ENCODE measurements at places on chromosomes 11 and 22.

DNA sequence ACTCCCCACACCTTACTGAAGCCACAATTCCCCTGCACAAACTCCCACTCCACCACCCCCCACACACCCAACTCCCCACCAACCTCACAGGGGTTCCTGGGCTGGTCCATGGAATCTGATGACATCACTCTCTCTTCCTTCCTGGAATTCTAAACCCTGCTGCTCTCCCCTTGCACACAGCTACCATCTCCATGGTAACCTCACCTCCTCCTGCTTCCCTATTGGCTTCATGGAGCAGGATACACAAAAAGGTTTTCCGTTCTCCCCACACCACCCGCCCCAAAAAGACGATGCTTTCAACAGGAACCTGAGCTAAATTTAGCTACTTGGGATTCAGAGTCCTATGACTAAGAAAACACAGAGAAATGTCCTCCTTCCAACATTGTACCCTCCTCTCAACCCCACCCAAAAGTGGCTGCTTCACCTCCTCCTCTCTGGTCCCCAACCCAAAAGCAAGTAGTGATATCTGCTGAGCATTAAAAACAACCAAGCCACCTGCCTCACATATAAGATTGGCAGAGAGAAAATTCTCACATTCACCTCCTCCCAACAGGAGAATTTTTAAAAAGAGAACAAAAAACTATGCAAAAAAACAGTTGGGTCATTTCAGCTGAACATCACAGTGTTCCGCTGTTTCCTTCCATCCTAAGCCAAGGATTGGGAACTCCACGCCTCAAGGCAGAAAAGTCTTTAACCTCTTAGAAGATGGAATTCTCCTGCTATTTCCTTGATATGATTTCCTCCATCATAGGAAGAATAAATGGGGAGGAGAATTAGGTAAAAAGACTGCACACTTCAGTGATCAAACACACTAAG lies 66.9 kb downstream of the RBFOX2 start:
- no peak for DNase-seq

- no peak for DNase-seq
Measured at GRCh38 chr22:41177040-41177621, 28.0 kb upstream of the L3MBTL2 start.

DNA sequence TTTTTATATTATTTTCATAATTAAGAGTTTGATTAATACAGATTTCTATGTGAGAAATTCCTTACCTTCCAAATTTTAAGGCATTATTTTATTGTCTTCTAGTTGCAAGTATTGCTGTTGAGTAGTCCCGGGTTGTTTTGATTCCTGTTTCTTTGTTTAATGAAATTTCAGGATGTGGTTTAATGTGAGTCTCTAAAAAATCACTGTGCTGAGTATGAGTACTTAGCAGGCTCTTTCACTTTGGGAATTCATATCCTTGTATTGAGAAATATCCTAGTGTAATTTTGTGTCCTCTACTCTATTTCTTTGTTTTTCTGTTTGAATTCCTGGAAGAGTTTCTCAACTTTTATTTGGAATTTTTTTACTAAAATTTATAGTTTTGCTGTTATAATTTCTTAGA lies 113.2 kb downstream of the TMEM135 start:
- no peak for DNase-seq

DNA sequence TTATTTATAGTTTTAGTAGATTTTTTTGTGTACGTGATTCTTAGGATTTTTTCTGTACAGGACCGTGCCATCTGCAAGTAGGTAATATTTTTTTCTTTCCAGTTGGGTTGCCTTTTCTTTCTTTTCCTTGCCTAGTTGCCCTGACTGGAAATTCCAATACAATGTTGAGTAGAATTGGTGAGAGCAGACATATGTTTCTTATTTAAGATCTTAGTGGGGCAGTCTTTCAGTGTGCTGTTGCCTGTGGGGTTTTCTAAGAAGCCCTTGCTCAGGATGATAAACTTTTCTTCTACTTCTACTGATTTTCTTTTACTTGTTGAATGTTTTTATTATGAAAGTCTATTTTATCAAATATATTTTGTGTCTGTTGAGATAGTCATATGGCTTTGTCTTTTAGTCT lies 33.0 kb downstream of the ATXN10 start:
- DNase-seq = no peak

- DNase-seq = no peak
Measured at GRCh38 chr11:113022262-113022661, 61.0 kb downstream of the NCAM1 start.

- no peak for DNase-seq
Measured at GRCh38 chr11:111447112-111447471, 65.1 kb downstream of the BTG4 start.

DNA sequence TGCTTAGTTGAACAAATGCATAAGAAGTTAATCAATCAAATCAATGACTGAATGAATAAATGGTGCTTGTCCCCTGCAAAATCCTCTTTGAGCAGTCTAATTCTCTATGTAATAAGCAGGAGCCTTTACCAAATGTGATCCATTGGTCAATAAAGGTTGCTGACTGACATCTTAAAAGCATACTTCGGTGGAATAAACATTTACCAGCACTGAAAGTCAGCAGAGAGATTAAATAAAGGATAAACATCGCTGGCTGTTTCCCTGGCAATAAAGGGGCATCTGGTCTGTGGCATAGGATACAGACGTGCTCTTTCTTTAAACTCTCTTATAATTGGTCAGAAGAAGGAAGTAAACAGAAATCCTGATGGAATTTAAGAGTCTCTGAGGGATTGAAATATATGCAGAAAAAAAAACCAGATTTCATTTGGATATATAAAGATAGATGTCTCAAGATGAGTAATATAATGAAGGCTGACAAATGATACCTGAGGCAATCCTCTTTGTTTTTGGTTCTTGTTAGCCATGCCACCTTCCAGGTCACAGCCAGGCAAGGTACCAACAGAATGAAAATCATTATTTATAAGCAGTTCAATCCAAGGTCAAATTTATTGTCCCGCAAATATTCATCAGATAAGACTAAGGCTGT lies 578.4 kb upstream of the CCDC90B start:
- no peak for DNase-seq

GRCh38 chr11:1573903-1574237 lies 1.8 kb upstream of the DUSP8 start:
- DNase-seq = no peak

- no peak for DNase-seq
Measured at GRCh38 chr11:665062-665703, 28.1 kb downstream of the DRD4 start.

DNA sequence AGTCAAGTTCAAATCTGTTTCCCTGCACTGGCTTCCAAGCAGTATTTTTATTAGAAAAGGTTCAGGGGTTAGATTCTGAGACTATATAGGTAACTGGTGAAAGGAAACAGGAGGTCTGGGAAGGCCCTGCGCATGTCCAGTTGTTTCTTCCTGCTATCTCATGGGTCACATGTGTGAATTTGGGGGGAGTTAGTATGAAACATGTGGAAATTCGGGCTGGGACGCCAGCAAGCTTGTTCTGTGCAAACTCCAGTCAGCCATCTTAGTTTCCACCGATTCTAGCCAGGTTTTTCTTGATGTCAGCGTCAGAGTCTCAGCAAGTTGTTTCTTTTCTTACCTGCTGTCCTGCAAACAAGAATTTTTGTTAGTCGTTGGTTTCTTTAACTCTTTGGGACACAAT lies 46.8 kb downstream of the NNMT start:
- DNase-seq = no peak

DNA sequence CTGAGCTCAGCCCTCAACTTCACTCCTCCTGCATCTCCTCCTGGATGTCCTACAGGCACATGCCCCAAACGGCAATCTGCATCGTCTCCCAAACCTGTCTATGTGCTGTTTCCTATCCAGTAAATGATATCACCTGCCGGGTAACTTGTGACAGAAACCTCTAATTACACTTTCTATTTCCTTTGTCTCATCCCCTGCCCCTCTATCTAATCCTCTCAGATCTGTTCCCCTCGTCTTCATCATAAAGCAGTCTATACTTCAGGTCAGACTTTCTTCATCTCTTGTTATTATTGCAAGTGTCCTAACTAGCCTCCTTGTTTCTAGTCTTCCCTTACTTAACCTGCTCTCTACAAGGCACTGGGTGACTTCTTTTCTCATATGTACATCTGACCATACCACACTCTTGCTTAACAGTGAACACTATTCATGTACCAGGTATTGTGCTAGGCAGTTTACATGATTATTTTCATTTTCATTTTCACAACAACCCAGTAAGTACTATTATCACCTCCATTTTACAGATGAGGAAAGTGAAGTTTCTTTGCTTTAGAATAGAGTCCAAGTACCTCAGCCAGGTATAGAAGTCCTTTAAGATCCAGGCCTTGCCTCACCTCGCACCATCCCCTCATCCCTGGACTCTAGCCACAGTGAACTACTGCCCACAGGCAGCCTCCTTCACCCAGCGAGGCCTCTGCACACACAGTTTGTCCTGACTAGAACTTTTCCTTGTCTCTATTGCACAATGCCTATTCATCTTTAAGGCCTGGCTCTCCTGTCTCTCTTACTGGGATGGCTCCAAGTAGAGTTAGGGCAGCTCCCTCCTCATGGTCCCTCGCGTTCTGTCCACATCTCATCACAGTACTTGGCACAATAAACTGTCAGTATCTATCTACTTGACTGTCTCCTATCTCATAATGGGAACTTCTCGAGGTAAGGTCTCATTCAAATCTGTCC lies 22.1 kb upstream of the UCP3 start:
- no peak for DNase-seq

GRCh38 chr22:24500277-24500820 lies 5.2 kb downstream of the UPB1 start:
- no peak for DNase-seq

DNA sequence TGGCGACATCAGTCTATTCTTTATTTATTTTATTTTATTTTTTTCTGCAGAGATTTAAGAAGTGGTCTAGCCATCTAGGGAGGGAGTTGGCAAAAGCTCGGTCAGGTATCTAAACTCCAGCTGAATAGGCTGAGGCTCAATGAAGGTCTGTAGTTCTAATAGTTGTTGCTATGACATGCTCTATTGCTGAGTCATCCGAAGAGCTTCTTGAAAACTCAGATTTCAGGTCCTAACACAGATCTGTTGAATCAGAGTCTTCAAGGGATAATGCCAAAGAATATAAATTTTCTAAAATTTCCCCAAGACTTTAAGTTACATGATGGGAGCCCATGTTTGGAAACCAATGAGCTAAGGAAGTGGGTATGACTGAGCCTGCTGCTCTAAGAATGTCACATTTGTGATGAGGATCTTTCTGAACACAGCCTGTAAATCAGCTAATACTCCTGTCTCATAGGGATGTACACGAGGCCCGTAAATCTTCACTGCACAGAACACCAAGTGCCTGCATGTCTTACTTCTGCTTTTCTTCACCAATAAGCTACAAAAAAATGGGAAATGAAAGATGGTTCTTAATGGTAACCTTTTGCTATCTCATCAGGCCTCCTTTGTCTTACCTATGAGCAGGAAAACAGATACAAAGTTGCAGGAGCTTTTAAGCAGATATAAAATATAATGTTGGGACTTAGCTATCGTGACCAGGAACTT lies 901.4 kb upstream of the API5 start:
- DNase-seq = no peak

- peak; percentile 58 for DNase-seq
Measured at GRCh38 chr11:75706260-75706729, 11.3 kb upstream of the MOGAT2 start.

GRCh38 chr22:27238935-27239510 lies 562.5 kb downstream of the MN1 start:
- no peak for DNase-seq

GRCh38 chr11:12180257-12181205 lies 70.1 kb downstream of the MICAL2 start:
- no peak for DNase-seq

DNA sequence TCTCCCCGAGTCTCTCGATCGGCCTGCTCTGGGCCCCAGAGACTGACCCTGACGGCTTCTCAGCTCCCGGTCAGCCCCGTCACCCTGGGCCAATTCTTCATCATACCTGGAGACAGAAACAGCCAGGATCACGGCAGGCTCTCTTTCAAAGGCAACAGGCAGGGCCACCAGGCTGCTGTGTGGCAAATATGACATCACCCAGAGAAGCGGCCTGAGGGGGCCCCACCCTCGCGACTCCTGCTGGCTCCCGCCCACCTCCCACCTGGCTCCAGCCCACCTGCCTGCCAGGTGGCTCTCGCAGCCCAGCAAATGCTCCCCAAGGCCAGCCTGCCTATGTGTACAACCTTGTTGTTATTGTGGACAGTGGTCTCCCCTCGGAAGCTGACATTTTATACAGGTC lies 24.9 kb upstream of the PACSIN2 start:
- no peak for DNase-seq

Data from activated CD4-positive, alpha-beta T cell treated with anti-CD3 and anti-CD28 coated beads, Interleukin-2, amount 50 U/mL, for 1 hour (primary cell).